ENCODE measurements at places on chromosomes 1 and 21. TPM values are rescaled to one million over a fixed set of nuclear protein-coding genes. Genes with fewer than 3 reads are reported as not detected.

DNA sequence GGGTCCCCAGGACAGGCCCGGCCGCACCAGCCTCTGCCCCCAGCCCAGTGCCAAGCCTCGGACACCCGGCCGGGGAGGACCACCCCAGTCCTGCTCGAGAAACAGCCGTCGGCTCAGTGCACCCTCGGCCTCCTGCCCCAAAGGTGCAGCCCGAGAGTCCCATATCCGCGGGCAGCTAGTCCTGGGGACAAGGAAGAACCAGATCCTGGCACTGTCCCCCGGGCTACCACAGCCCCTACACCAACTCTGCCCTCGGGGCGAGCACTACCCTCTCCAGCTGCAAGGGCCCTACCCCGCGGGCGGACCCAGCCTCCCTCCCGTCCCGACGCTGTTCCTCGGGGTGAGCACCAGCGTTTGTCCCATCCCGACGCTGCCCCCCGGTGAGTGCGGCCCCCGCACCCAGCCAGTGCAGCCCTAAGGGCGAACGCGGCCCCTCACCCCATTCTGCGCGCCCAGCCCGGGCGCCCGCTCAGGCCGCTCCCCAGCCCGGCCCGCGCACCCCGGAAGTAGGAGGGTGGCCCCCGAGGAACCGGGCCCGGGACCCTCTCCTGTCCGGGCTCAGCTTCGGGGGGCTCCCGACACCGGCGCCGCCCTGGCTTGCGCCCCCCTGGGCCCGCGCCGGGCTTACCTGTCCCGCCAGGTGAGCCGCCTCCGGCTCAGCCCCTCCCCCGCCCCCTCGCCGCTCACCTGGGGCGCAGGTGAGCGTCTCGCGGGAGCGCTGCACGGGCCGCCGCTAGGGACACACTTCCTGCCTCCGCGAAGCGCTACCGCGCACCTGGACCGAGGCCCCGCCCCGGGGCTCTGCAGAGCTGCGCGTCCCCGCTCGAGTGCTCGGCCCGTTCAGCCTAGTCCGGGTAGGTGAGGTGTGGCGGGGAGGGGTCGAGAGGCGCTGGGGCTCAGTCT, at the start of gene KDF1:
TSS of gene KDF1 (minus strand) at position 747 of the 903 bp plus-strand sequence. CDS start 8,088 bp downstream, outside the sequence.
- no peaks in the 10 kb centered on the region for H3K36me3 ChIP-seq
- H3K27me3 ChIP-seq, result peaks cover 26% of the 10 kb centered on the region
- peaks cover 5% of the 10 kb centered on the region for H3K4me1 ChIP-seq
- DNase-seq, result no peak
- no peak within 1 kb of the TSS for H3K4me3 ChIP-seq

GRCh38 chr1:89632657-89633247, at the start of gene LRRC8C:
Gene LRRC8C (plus strand): TSS chr1:89633120. CDS start chr1:89686474, 53,354 bp downstream.
- H3K4me3 ChIP-seq, result peak within 1 kb of the TSS; percentile 78
- no peaks in the 10 kb centered on the region for H3K27me3 ChIP-seq
- peaks cover 27% of the 10 kb centered on the region for H3K4me1 ChIP-seq
- peak within 1 kb of the TSS; percentile 66 for H3K27ac ChIP-seq
- H3K36me3 ChIP-seq, result no peaks in the 10 kb centered on the region

OR2AK2 gene
- not detected for total RNA-seq

OVAAL gene
- not detected for total RNA-seq

All from astrocyte (in vitro differentiated cells and primary cell).